CD4-positive, alpha-beta T cell treated with Interferon gamma for 1 hour (primary cell): ENCODE measurements at places on chromosomes 6 and 20.

- DNase-seq, result no peak
Measured at GRCh38 chr6:25781134-25781533, 26.6 kb downstream of the SLC17A4 start.

DNA sequence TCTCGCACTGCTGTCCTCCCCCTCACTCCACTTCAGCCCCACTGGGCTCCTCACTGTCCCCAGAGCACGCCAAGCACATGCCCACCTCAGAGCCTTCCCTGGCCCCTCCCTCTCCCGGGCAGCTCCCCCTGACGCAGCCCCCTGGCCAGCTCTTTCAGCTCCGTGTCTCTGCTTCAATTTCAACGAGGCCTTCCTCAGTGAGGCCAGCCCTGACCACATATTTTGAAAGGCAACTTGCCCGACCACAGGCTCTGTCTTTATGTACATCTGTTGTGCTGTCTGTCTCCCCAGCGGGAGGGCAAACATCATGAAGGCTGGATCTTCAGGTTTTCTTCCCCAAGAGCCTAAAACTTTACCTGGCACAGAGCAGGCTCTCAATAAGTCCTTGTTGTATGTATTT lies 44.6 kb downstream of the JPH2 start:
- DNase-seq, result no peak

DNA sequence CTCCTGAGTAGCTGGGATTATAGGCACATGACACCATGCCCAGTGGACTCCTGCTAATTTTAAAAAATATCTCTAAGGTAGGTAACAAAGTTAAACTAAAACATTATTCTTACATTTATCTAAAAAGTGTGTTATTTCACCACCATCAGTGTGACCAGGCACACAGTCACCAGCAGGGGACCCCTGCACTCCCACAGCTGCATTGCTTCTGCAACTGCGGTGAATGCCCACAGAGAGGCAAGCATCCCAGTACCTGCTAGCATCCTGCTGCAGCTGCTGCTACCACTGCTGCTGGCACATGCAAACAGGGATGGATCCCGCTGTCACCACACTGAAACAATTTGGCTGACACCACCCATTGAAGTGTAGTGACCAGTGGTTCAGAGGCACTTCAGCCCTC lies 21.9 kb upstream of the EPB41L2 start:
- no peak for DNase-seq

DNA sequence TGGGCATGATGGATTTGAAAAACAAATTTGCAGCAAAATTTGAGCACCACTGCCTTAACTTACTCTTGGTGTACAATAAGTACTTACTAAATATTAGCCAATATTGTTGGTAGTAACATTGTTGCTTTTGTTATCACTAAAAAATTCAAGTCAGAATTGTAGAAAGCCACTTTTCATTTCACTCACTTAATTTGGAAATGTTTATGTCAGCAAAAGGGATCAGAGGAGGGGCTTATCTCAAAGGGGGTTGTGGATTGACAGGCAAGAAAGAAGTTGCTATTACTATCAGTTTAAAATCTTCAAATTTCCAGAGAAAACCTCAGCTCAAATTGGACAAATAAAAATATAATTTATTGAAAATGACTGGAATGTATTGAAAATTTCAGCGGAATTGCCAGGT lies 241.5 kb downstream of the PLCB1 start:
- no peak for DNase-seq

DNA sequence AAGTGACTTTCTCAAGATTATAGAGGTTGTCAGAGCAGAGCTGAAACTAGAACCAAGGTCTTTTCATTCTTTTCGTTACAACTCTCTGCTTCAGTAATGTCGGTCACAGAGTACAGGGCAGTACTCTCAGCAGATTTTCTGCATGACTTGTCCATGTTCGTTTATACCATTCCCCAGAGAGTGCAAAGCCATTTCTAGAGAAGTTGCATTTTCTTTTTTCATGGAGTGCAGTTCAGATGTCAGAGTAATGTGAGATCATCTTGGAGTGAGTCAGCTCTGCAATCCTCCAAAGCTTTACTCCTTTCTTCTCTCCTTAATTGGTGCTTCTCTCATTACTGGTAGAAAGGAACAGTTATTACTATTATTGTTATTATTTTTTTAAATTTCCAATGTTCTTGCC lies 115.6 kb upstream of the B3GAT2 start:
- no peak for DNase-seq

DNA sequence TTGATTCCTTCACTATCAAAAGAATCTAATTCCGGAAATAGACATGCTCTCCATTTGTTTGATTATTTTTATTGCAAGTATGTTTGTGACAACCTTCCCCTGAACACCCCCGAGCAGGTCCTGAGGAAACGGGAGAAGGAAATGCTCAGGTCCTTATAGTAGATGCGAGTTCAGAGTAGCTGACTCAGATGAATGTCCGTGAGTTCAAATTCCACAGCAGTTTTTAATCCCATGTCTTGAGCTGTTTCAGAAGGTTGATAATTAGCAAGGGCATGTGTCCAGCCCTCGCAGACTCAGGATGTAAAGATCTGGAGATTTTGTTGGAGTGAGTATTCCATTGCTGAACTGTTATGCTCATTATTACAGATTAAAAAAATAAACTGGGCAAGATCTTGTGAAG lies 169.3 kb downstream of the BCAS1 start:
- DNase-seq, result no peak

DNA sequence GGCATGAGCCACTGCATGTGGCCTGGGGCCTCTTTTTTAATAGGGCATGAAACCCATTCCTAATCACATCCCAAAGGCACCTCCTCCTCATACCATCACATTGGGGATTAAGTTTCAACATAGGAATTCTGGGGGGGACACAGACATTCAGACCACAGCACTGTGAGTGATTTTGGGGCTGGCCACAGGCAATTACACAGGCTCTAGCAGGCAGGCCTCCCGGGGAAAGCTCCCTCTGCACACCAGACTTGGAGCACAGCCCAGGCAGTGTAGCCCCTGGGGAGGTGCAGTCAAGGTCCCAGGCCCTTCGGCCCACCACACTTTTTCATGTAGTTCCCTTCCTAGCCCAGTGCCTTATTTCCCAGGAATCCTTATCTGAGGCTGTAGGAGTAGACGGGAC lies 5.5 kb downstream of the SFT2D1 start:
- DNase-seq, result no peak

- no peak for DNase-seq
Measured at GRCh38 chr6:166743406-166744222, 116.6 kb upstream of the RPS6KA2 start.

DNA sequence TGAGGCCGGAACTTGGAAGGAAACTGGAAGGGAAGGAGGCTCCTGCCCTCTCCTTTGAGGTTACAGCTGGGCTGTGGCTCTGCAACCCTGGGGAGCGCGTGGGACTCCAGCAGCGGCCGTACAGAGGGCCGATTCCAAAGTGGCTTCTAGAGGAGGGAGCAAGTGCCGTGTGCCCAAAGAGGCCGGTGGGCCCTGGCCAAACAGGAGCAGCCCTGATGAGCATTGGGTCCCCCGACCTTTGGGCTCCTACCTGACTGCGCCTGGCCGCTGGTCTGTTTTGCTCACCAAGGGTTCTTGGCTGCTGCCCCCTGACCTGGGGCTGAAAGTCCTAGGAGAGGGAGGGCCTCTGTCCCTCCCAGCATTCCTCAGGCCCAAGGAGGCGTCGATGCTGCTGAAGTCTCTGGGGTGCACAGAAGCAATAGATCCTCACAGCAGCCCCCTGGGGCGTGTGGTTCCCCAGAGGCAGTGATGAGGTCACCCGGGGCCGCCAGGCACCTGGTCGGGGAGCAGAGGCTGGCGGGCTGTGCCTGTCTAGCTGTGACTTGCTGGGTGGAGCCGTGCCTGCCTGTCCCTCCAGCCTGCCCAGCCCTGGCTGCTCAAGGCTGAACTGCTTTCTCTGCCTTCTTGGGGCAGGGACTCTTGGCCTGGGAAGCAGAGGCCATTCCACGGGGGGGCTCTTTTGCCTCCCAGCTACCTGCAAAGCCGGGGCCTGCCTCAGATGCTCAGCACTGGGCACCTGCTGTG lies 9.8 kb downstream of the RBM38 start:
- DNase-seq, result peak; percentile 83

GRCh38 chr20:53833333-53834061 lies 236.9 kb downstream of the BCAS1 start:
- DNase-seq, result no peak

- no peak for DNase-seq
Measured at GRCh38 chr20:32535316-32535952, 49.7 kb downstream of the NOL4L start.

GRCh38 chr20:33909331-33909921 lies 84.3 kb upstream of the RALY start:
- DNase-seq, result no peak

- no peak for DNase-seq
Measured at GRCh38 chr20:32680544-32681174, 6.9 kb upstream of the C20orf203 start.

DNA sequence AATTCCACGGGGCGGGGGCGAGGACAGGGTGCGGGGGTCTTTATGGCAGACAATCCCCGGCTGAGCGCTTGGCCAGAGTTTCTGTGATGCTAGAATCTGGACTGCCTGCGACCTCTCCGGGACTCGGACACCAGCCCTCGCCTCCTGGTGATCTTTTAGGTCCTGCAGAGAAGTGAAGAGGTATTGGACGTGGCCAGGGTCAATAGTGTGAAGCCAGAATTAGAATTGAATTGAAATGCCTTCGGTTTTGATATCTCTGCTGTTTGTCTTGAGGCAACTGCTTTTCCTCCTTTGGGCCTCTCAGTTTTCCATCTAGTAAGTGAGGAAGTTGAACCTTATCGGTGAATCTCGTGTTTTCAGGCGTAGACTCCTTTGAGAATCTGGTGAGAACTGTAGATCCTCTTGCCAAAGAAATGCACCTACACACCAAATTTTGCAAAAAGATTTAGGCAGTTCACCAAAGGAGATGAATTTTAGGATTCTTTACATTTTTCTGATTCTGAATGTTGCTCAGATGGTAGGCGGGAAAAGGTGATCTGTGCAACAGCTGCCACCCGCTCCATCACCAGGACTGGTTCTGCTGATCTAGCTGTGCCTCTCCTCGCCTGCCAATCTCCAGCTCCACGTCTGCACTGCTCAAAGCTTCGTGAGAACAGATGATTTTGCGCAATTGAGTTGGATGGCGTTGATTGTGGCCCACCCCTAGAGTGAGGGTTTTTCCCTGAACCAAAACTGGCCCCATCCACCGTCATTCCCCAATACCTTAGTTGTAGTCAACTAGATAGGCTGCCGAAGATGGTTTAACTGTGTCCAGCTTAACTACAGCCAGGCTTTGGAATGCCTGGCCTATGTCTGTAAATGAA lies 837 bp upstream of the OSER1 start:
- no peak for DNase-seq

DNA sequence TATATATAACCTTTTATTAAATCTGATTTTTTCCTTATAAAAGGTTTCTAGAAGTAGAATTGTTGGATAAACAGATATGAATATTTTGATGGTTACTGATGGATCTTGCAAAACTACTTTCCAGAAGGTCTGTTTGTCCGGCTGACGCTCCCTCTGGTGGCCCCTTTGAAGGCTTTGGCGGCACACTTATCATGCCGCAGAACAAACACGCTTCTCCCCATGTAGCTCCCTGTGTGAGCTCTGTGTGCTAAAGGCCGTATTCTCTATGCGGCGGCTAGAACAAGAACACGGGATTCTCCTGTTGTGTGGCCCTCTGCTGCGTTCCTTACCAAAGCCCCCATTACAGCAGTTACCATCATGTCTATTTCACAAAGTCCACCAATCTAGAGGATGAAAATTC lies 30.0 kb downstream of the PPP1R3G start:
- DNase-seq, result no peak

DNA sequence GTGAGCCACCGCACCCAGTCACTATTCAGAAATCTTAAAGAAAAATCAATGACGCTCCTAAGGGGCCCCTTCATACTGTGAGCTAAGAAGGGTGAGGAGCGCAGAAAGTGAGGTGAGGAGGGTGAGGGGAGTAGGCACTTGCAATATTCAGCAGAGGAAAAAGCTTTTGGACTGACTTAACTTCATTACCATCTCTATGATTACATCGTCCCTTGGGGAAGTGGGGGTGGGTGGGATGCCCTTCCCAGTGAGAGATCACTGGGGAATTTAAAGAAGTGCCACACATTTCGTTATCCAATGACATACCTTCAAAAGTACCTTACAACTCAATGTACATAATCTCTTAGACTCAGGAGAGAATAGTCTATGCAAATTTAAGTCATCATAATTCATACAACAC lies 46.5 kb downstream of the SMLR1 start:
- DNase-seq, result no peak

GRCh38 chr20:668638-669037 lies 7.0 kb downstream of the SCRT2 start:
- no peak for DNase-seq

- DNase-seq, result no peak
Measured at GRCh38 chr6:118786596-118787453, 107.1 kb upstream of the ASF1A start.

DNA sequence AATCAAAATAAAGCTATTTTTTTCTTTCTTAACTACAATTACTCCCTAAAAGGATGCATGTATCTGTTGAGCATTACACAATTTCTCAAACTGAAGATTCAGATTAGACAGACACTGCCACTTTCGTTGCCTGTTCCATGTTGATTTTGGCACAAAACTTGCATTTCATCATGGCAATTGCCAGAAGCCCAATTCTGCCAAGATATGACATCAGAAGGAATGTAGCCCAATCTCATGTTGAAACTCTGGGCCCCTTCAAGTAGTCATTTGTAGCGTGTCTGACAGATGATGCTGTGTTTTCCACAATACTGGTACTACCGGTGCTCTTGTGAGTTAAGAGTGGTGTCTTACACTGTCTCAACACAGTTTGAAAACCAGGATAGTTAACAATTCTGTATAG lies 705.4 kb downstream of the PTPRT start:
- no peak for DNase-seq
